ENCODE measurements at places on chromosomes 13 and 19.
A peak's percentile ranks its signal among the peaks of the same experiment; 100 is the strongest.

DNA sequence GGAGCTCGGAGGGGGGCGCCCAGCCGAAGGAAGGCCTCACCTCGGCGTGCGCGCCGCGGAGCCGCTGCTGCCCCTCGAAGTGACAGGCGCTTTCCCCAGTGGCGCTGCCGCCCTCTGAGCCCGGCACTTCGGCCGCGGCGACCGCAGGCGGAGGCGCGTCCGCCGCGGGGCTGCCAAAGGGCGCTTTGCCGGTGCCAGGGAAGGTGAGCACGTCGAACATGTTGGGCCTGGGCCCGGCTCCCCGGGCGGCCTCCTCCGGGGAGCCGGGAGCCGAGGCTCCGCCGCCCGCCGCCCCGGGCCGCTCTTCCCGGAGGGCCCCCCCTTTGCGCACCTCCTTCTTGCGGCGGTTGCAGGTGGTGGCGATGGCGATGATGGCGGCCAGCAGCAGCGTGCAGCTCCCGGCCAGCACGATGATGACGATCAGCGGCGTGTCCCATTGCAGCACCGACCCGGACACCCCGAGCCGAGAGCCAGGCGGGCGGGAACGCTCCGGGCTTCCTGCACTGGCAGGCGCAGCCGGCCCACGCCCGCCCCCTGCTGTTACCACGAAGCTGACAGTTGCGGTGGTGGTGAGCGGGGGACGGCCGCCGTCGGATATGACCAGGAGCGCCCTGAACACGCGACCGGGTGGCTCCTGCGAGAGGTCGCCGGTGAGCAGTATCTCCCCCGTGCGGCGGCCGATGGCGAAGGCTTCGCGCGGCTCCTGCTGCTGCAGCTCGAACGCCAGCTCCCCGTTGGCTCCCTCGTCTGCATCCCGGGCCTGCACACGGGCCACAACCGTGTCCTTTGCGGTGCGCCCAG is 2.5 kb downstream of the PCDH8 start:
- DNase-seq: no peak

DNA sequence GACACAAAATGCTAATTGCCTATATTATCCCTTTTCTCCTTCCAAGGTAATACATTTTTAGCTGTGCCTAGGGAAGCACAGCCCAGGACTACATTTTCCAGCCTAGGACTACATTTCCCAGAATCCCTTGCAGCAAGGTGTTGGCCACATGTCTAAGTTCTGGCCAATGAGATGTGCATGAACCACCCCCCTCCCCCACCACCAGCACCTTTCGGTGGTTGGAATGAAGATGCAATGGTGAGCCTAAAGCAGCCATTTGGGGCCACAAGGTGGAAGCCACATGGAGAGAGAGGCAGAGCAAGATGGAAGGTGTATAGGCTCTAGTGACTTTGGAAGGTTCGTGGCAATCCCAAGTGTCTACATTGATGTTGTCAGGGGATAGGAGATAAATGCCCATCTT is 16.2 kb downstream of the UNC13A start:
- DNase-seq: peak; percentile 11

DNA sequence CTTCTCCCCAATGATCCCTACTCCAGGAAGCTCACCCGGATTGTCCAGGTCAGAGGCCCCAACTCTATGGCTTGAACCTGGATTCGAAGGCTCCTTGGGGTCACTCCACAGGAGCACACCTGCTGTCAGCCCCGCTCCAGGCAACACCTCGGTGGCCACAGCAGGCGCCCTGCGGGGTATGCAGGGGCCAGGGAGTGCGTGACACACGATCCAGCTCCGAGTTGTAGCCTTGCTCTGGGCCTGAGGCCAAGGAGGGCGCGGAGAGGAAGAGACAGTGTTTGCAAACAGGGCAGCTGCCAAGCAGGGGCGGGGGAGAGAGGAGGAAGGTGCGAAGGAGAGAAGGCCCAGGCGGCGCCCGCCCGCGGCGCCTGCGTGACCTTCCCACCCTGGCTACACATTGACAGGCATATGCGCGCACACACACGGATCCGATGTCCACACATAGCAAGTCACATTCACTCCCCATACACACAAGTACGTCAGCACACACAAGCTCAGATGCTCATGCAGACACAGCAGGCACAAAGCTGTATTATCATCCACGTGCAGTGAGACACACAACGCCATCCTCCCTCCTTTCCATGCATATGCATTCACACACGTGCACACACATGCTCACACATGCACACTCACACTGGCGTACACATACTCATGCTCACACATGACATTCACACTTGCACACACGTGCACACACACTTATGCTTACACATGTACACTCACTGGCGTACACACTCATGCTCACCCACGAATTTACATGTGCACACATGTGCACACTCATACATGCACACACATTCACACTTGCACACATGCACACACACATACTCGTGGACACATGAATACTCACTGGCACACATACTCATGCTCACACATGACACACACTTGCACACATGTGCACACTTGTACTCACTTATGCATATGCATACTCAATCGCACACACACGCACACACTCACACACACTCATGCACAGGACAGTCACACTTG is 10.4 kb downstream of the SBK2 start:
- DNase-seq: peak; percentile 59

- DNase-seq: no peak
Measured at GRCh38 chr13:33207615-33207961, 78.0 kb downstream of the STARD13 start.

GRCh38 chr13:110438776-110439175 is 122.7 kb downstream of the RAB20 start:
- no peak for DNase-seq

DNA sequence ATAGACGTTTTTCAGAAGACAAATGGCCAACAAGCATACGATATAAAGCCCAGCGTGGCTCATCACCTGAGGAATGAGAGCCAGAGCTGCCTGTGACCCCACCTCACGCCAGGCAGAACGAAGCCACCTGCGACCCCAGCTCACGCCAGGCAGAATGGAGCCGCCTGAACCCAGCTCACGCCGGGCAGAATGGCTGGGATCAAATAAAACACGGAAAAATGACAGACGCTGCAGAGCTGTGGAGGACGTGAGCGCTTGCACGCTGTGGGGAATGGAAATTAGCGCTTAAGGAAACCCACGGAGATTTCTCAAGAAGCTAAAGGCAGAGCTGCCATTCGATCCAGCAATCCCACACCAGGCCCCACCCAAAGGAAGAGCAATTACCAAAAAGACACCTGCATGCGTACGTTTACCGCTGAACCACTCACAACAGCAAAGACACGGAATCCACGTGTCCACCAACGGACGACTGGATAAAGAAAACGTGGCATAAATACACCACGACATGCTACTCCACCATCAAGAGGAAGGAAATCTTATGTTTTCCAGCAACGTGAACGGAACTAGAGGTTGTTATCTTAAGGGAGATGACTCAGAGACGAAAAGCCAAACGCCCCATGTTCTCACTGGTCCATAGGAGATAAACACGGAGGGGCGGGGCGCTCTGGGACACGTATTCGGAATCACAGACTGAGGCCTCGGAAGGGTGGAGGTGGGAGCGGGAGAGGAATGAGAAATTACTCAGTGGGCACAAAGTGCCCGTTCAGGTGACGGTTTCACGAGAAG is 30.7 kb upstream of the C13orf46 start:
- no peak for DNase-seq

DNA sequence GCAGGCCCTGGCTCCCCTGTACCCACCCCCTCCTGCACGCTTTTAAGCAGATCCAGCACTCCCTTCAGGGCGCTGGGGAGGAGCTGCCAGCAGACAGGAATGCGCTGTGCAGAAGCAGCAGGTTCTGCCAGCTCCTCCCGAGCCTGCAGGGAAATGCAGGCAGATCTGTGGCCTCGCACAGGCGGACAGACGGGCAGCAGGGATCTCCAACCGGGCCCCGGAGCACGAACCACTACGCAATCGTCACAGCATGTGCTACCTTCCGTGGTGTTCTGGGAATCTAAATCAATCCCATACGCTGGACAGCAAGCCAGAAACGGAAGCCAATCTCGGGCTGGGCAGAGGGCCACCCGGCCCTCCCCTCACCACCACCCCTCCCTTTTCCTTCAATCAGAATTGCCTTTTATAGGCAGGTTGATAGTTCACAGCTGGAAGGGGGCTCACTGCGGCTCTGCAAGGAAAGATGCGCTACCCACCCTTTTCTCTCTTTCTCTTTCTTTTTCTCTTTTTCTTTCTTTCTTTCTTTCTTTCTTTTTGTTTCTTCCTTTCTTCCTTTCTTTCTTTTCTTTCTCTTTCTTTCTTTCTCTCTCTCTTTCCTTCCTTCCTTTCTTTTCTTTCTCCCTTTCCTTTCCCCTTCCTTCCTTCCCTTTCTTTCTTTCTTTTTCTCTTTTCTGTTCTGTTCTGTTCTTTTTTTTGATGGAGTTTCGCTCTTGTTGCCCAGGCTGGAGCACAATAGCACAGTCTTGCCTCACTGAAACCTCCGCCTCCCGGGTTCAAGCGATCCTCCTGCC is 99.9 kb downstream of the GNG7 start:
- peak; percentile 46 for DNase-seq

DNA sequence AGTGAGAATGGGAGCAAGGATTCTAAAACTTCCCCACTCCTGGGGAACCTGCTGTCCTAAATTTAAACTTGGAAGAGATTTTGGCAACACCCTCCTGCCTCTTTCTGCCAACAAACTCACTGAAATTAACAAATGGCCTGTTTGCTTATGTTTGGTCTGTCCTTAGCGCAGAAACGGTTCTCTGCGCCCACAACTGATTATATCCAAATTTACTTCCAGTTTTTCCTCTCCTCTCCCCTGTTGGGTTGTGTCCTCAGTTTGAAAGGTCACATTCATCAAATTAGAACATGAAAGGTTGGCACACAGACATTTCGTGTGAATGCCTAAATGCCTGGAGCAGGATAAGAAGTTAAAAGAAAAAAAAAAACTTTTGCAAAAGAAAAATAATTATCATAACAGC is 56.4 kb upstream of the MRI1 start:
- no peak for DNase-seq

- no peak for DNase-seq
Measured at GRCh38 chr19:7887408-7888144, 734 bp upstream of the LRRC8E start.

GRCh38 chr13:72489751-72490150 is 237.7 kb downstream of the MZT1 start:
- no peak for DNase-seq

GRCh38 chr19:5204212-5204611 is 136.4 kb downstream of the PTPRS start:
- DNase-seq: no peak

DNA sequence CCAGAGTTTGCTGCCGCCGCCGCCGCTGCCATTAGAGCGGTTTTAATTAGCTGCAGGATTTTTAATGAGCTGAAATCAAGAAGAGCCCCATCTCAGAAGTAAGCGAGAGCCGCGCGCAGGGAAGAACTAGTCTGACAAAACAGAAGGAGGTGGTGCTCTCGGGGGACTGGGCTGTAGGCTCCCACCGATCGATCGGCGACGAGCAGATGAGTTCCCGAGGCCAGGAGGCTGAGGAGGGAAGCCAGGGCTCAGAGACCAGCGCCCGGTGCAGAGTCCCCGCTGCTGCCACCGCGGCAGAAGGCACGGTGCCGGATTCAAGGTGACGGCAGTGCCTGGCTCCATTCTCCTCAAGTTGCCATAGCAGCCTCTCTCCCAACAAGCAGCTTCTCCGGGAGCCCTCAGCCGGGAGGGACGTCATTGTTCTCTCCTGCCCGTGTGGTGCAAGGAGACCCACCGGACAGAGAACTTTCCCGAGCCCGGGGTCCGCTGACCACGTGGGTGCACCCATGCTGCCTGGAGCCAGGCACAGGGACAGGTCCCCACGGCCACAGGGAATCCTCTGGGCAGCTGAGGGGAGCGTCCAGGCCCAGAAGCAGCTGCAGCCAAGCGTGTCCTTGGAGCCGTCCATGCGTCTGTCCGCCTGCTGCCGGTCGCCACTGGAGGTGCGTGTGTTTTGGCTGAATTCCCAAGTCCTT is 62.9 kb downstream of the CHST8 start:
- DNase-seq: peak; percentile 63

GRCh38 chr19:1618157-1619093 is 13.2 kb upstream of the UQCR11 start:
- no peak for DNase-seq

DNA sequence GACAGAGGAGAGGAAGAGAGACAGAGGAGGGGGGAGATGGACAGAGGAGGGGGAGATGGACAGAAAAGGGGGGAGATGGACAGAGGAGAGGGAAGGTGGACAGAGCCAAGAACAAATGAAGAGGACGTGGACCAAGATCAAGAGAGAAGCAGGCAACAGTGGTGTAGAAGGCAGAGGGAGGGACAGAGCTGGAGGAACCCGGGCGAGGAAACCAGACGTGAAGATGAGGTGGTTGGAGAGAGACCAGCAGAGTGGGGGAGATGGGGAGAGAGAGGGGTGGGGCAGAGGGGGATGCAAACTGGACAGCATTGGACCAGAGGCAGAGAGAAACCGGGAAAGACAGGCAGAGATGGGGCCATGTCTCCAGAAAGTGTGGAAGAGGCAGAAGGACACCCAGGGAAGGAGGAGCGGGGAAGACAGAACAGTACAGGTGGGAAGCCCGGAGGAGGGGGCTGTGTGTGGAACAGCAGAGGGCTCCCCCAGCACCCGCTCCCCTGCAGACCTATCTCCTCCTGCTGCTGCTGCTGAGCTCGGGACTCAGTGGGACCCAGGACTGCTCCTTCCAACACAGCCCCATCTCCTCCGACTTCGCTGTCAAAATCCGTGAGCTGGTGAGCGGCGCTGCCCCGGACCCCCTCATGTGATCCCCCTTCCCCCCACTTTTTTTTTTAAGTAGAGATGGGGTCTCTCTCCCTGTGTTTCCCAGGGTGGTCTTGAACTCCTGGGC is 1.3 kb downstream of the FLT3LG start:
- DNase-seq: no peak

DNA sequence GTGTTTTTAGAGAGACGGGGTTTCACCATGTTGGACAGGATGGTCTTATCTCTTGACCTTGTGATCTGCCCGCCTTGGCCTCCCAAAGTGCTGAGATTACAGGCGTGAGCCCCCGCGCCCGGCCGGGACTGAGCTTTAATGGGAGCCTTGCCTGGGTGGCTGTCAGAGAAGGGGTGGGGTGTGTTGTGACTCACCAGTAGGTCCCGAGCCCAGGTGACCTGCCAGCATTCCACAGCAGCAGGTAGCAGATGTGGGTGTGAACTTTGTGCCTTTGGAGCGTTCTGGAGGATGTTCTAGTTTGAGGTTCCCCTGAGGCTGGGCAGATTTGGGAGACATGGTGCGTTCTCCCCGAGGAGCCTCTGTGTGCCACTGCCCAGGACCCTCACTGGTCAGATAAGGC is 7.1 kb upstream of the EPN1 start:
- no peak for DNase-seq

DNA sequence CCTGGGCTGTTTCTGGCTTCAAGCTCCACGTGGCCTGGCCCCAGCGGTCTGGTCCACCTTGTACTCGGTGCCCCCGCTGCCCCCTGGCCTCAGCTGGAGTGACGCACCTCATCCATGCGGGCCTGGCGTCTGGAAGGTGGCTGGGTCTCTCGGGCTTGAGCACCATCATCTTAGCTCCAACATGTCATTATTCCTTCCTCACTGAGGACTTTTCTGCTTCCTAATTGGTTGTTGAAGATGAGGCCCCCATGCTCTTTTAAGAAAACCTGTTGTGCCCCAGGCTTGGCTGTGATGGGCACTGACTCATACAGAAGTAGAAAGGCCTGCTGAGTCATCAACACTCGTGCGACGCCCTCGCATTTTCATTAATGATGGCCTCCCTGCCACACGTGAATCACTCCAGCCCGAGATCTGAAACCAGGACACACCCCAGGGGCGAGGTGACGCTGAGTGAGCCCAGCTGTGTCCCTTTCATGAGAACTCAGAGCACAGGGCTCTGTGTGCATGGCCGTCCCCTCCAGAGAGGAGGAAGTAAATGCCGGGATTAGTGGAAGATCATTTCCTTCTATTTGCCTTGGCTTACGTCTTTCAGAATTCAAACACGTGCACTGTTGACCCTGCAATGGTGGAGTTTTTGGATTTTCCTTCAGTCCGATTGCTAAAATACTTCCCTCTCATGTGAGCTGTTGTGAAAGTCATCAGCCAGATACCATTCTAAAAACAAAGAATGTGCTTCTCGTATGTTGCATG is 14.0 kb upstream of the GJA3 start:
- no peak for DNase-seq
